ENCODE measurements at places on chromosomes 6 and 20.

- DNase-seq: no peak
These were observed 13.7 kb downstream of the BPIFA1 start for GRCh38 chr20:33249456-33249855.

- no peak for DNase-seq
These were observed 18.7 kb downstream of the TAF8 start for GRCh38 chr6:42068872-42069522.

DNA sequence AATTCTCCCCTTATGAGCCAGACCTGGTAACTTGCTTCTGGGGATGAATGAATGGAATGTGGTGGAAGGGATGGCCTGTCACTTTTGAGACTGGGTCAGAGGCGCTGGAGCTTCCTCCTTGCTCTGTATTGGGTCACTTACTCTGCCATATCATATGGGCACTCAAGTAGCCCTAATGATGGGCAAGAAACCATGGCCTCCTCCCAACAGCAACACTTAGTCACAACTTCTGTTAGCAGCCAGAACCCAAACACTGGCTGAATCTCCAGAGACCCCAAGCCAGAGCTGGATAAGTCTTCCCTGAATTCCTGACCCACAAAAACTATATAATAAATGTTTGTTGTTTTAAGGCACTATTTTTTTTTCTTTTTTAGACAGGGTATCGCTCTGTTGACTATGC is 5.5 kb downstream of the E2F1 start:
- no peak for DNase-seq

DNA sequence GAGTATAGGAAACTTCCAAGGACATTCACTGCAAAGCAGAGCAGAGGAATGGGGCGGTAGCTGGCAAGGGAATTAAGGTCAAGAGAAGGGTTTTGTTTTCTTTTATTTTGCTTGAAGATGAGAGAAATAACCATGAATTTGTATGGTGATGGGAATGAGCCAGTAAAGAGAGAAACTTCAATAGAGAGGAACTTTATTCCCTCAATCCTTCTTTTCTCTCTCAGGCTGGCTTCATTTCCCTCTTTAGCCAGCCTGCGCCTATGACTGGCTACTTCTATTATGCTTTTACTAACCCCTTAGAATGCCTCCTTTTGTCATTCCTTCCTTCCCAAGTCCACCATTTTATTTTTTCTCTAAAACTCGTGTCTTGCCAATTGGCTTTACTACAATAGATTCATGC is 101.4 kb upstream of the CEP85L start:
- no peak for DNase-seq

- DNase-seq: no peak
These were observed 70.4 kb downstream of the GCNT2 start for GRCh38 chr6:10591422-10592160.

DNA sequence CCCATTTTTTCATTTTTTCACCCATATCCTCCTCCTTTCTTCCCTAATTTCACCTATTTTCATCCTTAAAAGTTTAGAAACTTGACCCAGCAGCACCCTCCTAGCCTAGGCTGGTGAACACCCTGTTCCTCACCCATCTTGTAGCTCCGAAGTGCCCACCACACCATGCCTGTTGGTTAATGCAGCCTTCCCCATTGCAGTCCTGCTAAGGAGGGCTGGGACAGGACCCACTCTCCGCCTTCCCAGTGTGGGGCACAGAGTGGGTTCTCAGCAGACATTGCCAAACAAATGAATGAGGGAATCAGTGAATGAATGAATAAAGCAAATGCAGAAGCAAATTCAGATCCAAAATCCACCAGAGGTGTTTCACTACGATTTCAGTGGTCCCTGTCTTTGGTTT is 45.7 kb downstream of the CTCFL start:
- no peak for DNase-seq

- no peak for DNase-seq
These were observed 43.3 kb downstream of the PPARD start for GRCh38 chr6:35385457-35386202.

DNA sequence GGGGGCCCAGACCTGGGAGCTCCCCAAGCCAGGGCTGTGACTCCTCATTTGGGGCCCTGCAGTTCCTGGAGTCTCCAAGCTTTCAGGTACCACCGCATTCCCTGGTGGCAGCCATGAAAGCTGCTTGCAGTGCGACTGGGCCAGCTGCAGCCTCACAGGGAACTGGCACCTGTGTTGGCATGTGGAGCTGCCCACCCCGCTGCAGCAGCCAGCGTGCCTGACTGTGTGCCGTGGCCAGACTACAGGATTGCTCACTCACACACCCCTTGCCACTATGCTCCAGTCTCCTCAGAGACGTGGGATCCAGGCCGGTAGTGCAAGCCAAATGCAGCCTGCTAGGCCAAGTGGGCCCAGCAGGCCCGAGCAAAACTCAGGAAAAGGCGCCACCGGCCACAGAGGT is 450.7 kb downstream of the COL12A1 start:
- DNase-seq: no peak

GRCh38 chr6:83470001-83470400 is 39.1 kb upstream of the ME1 start:
- no peak for DNase-seq
